Left ventricle myocardium inferior (tissue), 1 donor: ENCODE measurements at places on chromosomes 5 and 9. TPM values are rescaled to one million over a fixed set of nuclear protein-coding genes. Genes with fewer than 3 reads are reported as not detected.

DNA sequence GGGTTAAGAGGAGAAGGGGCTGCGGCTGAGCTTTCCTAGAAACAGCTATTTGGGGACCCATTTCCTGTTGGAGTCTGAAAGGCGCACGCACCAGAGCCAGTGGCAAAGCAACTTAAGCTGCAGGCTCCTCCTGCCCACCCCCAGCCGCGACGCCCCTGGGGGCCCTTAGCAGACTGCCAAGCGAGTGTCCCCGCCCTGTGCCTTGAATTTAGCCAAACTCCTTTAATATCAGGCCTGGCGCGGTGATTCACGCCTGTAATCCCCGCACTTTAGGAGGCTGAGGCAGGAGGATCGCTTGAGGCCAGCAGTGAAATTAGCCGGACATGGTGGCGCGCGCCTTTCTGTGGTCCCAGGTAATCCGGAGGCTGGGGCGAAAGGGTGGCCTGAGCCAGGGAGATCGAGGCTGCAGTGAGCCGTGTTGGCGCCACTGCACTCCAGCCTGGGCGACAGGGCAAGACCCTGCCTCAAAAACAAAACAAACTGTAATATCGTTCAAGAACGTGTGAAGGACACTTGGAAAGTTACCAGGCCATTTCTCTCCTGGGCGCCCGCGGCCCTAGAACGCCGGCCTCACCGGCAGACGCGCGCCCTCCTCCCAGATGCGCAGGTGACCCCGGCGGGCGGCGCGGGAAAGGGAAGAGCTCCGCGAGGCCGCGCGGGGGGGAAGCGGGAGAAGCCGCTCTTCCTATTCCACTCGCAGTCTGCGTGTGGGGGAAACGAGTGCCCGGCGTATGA is 1.0 kb upstream of the F2R start:
- DNase-seq: peak; percentile 30

Gene LCN12
- total RNA-seq: 7.8 TPM

DNA sequence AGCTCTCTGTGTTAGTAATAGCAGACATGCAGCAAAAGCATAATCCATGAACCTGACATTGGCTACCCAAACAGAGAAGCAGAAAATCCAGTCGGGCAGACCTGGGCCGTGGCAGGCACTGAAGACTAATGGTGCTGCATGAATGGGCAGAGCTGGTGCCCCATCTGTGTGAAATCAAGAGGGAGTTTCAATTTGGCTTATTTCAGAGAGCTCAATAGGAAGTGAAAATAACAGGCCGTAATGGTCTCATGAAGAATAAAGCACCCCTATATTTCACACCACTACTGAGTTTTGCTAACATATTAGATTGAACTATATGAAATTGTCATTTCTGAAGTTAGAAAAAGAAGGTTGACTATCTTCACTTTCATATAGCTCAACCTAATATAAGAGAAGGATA is 149.7 kb downstream of the ENC1 start:
- no peak for DNase-seq

Gene ENTREP1
- total RNA-seq: 22.1 TPM

- DNase-seq: no peak
These were observed 25.1 kb downstream of the MACROH2A1 start for GRCh38 chr5:135373736-135374515.

DNA sequence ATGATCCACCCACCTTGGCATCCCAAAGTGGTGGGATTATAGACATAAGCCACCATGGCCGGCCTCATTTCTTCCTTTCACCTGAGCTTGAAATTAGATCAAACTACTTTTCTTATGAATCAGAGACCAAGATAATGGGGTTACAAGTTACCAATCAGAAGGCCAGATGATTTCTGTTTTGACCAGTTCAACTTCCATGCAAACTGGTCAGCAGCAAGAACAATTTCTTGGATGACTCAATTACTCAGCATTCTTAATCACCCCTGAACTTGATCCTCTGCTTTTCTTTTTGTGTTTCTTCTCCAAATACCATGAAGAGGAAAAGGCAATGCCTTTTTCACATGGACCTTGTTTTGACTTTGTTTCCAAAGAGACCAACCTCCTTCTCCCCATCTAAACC is 10.0 kb upstream of the PLIN2 start:
- DNase-seq: no peak

DNA sequence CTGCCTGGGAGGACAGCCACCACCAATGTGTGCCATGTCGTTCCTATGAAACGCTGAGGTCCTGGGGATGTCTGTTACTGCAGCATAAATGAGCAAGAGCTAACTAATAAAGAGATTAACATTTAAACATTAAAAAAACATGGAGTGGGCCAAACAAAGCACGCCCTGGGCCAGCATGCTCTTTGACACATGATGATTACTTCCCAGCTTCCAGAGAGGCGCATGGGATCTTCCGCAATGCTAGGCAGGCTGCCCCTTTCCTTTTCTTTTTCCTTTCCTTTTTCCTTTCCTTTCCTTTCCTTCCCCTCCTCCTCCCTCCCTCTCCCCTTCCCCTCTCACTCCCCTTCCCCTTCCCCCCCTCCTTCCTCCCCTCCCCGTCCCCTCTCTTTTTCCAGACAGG is 10.6 kb upstream of the TENT4A start:
- DNase-seq: no peak

Gene FOXD4L6
- total RNA-seq: not detected

Gene IL13
- total RNA-seq: not detected

Gene DDX4
- total RNA-seq: not detected

Gene WDR31
- total RNA-seq: 12.4 TPM

Gene PKN3
- total RNA-seq: 6.3 TPM

- no peak for DNase-seq
These were observed 114.3 kb downstream of the SLC1A3 start for GRCh38 chr5:36720688-36721087.

DNA sequence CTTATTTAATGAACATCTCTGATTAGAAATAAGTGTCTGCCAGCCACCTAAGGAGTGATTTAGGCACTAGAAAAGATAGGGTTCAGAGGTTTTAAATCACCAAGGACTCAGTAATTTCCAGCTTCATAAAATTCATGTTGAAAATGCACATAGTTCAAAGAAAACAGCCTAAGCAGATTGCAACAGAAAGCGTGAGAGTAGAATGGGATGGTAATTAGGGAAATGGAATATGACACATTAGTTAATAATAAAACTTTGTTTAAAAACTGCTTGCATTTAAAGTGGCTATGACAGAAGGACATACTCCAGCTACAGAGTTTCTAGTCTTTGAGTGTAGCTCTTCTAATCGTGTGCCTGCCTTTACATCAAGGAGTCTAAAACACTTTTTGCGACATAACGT is 490.8 kb downstream of the TLE4 start:
- DNase-seq: no peak

Gene RLN2
- total RNA-seq: 0.44 TPM

GRCh38 chr9:37350486-37351190 is 71.9 kb upstream of the GRHPR start:
- no peak for DNase-seq

Gene PCDHB8
- total RNA-seq: 2.1 TPM

- DNase-seq: no peak
These were observed 1.4 kb downstream of the KCNV2 start for GRCh38 chr9:2718698-2719033.

GRCh38 chr5:110840347-110840960 is 101.6 kb downstream of the SLC25A46 start:
- no peak for DNase-seq

DNA sequence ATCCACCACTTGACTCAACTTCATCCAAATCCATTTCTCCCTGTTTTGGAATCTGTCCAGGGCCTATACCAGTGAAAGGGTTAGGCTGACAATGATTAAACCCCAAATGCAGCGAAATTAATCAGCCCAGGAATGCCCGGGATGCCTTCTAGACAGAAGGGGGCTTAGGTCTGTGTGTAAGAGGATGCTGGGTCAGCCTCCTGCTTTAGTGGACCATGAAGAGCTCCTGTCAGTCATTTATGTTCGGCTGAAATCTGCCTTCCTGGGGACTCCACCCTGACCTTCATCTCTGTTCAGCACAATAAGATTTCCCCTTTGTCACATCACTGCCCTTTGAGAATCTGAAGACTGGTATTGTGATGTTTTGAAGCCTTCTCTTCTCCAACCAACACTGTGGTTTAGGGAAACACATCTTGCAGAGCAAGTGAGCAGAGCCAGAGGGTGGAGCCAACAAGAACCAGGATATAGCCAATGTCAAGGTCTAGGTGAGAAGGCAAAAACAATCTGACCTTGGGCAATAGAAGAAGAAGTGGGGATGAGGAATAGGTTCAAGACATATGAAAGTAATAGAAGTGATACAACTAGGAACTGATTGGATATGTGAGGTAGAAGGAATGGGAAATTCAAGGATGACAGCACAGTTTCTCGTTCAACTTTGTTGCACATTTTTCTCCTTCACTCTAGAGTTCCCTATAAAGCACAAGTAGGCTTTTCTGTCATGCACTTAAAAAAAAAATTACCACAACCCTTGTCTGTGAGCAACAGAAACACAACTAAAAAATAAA is 234.4 kb downstream of the ARHGAP26 start:
- DNase-seq: no peak

Gene LCNL1
- 11.7 TPM for total RNA-seq

GRCh38 chr5:65482736-65483545 is 1.2 kb upstream of the ADAMTS6 start:
- no peak for DNase-seq

Gene FOXD1
- 0.19 TPM for total RNA-seq

DNA sequence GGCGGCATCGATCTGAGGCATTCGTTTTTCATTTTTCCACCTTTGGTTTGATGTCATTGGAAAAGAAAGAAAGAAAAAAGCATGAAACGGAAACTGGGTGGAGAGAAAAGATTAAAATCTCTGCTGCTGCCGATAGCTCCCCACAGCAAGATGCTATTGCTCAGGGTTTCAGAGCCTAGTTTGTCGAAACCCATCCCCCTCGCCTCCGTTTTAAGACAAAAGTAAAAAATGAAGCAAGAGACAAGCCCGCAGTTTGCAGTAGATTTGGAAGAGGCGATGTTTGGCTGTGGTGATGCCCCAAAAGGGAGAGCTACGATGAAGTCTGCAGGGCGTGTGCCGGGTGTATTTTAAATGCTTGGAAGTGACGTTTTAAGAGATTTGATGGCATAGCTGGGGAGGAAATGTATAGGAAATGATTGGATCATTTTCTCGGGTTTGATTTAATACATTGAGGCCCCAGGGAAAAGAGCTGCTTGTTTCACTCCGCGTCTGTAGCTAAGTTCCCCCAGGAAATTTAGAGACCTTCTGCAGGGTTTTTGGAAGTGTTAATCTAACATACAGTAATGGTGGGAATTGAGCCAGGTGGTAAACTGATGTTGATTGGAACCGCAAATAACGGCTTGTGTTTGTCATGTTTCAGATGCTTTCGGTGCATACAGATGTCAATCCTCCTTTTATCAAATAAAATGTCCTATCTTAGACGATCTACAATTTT is 909 bp downstream of the NDFIP1 start:
- no peak for DNase-seq

Gene SPACA9
- total RNA-seq: 5.7 TPM

DNA sequence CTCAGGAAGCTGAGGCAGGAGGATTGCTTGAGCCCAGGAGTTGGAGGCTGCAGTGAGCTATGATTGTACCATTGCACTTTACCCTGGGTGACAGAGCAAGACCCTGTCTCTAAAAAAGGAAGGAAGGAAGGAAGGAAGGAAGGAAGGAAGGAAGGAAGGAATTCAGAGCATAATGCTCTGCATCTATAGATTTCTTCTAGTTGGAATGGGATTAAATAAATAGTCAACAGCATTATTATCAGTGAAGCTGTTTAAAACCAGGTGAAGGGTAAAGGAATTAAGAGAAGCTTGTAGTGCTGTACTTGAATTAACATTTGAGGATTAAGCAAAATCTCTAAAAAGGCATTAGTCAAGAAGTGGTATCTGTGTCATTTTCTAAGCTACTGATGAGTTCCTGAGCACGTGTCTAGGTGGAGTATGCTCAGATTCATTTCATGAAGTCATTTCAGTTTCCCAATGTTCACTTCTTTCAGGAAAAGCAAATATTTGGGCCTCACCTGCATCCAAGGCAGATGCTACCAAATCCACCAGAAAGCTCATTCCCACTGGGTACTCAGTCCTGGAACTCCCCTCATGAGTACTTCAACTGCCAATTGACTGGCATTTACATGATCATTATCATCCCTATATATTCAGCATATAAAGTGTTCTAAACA is 8.4 kb downstream of the PDE6A start:
- DNase-seq: no peak

Gene PCDHGB3
- 6.3 TPM for total RNA-seq

GRCh38 chr5:131384616-131385214 is 120.9 kb downstream of the CDC42SE2 start:
- no peak for DNase-seq

DNA sequence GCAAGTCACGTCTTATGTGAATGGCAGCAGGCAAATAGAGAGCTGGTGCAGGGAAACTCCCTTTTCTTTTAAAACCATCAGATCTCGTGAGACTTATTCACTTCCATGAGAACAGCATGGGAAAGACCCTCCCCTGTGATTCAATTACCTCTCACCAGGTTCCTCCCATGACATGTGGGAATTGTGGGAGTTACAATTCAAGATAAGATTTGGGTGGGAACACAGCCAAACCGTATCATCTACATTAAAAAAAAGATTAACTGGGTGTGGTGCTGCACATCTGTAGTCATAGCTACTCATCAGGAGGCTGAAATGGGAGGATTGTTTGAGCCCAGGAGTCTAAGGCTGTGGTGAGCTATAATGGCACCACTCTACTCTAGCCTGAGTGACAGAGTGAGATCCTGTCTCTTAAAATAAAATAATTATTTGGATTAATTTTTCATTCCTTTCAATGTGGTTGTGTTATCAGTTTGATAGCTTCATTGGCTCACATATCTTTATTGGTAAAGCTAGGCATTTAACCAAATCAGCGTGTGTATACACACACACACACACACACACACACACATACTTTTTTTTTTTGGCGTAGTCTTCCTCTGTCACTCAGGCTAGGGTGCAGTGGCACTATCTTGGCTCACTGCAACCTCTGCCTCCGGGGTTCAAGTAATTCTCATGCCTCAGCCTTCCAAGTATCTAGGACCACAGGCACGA is 21.8 kb downstream of the DENND4C start:
- no peak for DNase-seq

DNA sequence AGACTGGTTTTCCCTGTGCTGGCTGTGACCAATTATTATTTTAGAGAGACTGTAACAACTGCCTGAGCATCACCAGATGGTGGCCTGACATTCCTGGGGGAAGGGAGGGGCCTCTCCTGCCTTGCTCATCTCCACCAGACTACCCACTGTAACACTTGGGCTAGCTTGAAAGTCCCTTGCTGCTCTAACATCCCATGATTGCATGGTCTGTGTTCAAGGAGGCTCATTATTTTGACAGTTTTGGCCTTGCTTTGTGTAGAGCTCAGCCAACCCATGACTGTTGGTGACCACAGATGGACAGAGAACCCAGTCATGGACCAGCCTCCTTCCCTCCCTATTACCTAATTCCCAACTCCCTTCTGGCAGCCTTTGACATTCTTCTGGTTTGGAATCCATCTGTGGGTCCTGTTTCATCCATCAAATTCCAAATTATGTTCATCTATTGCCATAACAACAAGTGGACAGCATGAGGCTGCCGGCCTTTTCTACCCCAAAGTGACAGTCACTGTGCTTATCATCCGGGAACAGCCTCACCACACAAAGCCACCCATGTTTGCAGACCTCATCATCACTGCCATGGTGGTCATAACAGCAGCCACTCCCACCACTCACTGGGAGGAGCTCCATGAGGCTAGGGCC is 49.0 kb upstream of the ICE1 start:
- DNase-seq: no peak

Gene FBN2
- total RNA-seq: 34.1 TPM

GRCh38 chr5:73969195-73970036 is 343.4 kb downstream of the ARHGEF28 start:
- no peak for DNase-seq

GRCh38 chr9:2230362-2230761 is 215.2 kb downstream of the SMARCA2 start:
- no peak for DNase-seq

Gene PDGFRB
- 39.7 TPM for total RNA-seq
